ENCODE measurements at places on chromosomes 1 and 21.

- DNase-seq, result peak; percentile 85
These were observed 11.9 kb upstream of the PADI3 start for GRCh38 chr1:17236779-17237560.

- no peak for DNase-seq
These were observed 25.4 kb upstream of the PARP1 start for GRCh38 chr1:226433341-226433720.

- DNase-seq, result no peak
These were observed 88.4 kb downstream of the EPB41 start for GRCh38 chr1:29002792-29003191.

- peak; percentile 98 for DNase-seq
These were observed 20.7 kb downstream of the SH3BP5L start for GRCh38 chr1:248804771-248805681.

Measured in Kasumi-1 (cell line).